ENCODE measurements at places on chromosomes 16 and 17.

- no peak for ATAC-seq
Measured at GRCh38 chr16:23055481-23055880, 93.8 kb downstream of the USP31 start.

GRCh38 chr17:16443511-16444257 lies 28.3 kb downstream of the TRPV2 start:
- no peak for ATAC-seq

- ATAC-seq: no peak
Measured at GRCh38 chr17:63931981-63932561, at the start of gene CD79B. CD79B (minus strand) TSS chr17:63932331; CDS start chr17:63932261, 70 bp downstream.

DNA sequence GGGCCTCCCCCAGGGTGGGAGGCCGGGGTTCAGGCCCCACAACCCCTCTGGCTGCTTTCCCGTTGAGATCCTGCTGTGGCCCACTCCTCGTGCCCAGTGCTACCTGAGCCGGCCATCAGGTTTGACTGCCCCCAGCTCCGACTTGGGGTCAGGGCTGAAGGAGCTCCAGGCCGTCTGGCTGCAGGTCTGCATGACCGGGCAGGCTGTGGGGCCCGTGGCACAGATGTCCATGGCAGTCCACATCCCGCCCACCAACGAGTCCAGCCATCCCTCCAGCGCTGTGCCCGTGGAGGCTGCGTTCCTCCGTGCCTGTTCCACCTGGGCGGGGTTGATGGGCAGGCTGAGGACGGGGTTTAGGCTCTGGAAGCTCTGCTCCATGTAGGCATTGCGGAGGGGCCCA lies 362.2 kb downstream of the XYLT1 start:
- ATAC-seq: no peak

DNA sequence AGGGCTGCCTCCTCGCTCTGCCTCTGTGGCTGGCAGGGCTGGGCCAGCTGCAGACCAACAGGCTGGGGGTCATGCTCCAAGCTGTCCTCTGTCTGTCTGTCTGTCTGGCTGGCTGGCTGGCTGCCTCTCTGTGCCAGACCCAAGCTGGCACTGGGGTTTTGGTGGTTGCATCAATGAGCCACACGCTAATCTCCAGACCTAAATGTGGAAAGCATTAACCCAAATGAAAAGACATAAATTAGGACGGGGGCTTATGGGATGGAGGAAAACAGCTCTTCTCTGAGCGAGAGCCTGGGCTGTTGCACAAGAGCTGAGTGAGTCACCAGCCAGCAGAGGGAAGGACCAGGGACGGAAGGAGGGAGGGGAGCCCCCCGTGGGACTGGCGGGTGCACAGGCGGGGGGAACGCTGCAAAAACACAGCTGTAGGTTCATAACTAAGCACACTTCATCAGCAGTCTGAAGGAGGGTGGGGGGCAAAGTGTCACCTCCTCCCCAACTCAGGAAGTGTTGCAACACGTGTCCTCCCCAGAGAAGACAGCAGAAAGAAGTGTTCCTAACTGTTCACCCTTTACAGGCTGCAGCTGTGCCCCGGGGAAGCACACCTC lies 83.4 kb downstream of the GAS7 start:
- ATAC-seq: peak; percentile 94

- peak; percentile 2 for ATAC-seq
Measured at GRCh38 chr16:29804455-29805231, 1.7 kb upstream of the MAZ start.

GRCh38 chr16:84177741-84178073 lies 9.2 kb downstream of the TAF1C start:
- peak; percentile 47 for ATAC-seq

- no peak for ATAC-seq
Measured at GRCh38 chr17:31488982-31489294, 97.5 kb downstream of the RAB11FIP4 start.

- peak; percentile 23 for ATAC-seq
Measured at GRCh38 chr17:40442392-40443195, 656 bp upstream of the IGFBP4 start.

DNA sequence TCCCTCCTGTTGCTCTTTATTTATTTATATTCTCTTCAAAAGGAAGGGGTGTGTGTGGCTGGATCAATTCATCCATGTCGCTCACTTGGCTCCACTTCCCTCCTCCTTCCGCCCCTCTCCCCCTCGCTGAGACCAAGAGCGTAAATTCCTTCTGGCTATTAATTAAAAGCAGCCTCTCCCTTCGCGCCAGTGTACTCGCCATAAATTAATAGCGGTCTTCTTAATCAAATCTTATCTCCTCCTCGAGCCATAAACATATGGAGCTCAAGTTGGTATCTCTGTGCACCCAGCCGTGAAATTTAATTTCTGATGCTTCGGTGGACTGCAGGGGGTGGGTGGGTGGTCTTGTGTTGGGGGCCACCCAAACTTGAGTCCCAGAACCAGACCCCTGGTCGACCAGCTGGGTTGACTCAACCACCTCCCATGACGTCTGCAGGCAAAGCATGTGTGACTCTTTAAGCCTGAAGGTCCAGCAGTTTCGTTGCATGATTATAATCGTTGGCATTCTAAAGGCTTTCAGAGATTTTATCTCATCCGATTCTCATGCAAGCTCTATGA lies 57.9 kb downstream of the SDK2 start:
- ATAC-seq: no peak

GRCh38 chr16:55492756-55493380 lies 13.9 kb downstream of the MMP2 start:
- ATAC-seq: no peak

DNA sequence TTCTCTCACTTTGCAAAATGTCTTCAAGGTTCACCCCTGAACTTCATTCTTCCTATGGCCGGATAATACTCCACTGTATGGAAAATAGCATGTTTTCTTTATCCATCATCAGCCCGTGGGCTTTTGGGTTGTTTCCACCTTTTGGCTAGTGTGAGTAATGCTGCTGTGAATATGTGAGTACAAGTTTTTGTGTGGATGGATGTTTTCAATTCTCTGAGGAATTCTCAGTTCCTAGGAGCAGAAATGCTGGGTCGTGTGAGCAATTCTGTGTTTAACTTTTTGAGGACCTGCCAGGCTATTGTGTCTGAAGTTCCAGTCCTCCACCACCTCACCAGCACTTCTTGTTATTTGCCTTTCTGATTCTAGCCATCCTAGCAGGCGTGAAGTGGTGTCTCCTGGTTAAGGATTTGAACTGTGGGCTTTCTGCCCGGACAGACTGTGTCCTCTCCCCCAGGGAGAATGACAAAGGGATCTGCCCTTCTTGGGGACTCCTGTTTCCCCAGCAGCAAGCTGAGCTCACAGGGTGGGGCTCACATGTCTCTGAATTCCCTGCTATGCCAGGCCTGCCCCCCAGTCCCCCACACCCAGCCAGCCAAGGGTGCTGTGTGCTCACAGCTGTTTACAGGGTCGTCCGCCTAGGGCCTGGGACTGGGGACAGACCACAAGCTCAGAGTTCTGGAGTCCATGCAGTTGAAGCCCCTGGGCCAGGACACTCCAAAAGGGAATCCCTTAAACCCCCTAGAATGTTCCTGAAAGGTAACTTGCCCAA lies 92.2 kb upstream of the CIBAR2 start:
- no peak for ATAC-seq

DNA sequence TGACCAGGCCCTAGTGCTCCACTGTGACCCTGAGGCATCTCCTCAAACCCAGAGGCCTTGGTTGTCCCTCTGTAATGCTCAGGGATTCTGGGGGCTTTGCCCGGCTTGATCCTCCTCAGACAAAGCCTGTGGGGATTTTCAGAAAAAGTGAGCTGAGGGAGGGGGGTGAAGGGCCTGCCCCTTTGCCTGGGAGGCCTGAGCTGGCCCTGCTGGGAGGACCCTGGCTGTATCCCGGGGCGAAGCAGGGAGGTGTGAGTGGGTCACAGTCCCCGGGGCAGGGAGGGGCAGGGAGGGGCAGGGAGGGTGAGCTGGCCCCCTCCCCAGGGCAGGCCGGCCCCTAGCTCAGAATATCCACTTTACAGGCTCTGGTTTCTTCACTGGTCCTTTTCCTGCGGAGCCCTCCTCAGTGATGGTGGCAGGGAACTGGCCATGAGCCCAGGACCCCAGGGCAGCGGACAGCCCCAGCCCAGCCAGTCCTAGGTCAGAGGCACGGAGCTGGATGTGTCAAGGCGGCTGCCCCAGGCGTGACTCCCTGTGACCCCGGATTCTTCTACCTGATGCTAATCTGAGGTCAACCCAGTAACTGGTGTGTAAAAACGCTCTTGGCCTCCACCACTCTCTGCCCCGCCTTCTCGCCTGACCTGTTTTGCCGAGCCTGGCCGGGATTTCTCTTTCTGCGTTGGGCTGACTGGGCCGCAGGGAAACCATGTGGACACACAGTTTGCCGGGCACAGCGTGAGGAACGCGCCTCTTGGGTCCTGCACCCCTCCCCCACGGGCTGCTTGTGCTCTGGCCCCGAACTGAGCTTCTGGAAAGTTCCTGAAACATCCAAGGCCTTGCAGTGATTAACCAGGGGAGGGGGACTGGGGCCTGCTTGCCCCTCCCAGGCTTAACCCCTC lies 5.8 kb upstream of the FASN start:
- ATAC-seq: peak; percentile 67

DNA sequence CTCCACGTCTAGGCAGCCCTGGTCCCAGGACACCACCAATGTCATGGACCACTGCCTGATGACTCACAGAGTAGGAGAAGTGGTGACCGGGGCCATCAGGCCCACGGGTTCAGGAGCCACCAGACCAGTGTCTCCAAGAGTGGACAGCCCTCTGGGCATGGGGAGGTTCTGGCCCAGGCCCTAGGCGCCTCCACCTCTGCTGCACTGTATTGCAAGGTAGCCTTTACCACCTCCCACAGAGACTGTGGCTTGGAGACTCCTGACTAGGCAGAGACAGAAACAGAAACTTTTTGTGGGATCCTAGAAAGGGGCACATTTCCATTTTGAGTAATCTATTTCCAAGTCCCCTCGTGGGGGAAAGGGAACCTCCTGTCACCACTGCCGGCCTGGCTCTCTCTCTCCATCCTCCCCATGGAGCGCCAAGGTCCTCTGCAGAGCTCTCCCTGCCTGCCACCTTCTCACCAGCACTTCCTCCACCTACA lies 2.9 kb downstream of the CDIP1 start:
- no peak for ATAC-seq

GRCh38 chr17:6241996-6242395 lies 171.8 kb downstream of the WSCD1 start:
- ATAC-seq: no peak

DNA sequence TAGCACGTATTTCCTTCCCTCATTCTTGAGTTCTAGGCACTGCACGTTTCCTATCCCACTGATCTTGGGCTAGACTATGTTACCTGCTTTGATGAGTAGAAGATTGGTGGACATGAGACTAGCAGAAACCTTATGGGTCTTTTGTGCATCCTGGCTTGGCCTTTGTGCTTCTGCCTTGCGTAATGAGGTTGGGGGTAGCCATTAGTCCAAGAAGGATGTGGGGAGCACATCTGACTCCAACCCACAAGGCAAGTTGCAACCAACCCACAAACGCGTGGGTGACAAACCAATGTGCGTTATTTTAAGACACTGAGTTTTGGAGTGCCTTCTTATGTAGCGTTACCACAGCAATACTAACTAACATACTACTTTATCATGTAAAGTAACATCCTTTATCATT lies 180.4 kb upstream of the IRX5 start:
- no peak for ATAC-seq

DNA sequence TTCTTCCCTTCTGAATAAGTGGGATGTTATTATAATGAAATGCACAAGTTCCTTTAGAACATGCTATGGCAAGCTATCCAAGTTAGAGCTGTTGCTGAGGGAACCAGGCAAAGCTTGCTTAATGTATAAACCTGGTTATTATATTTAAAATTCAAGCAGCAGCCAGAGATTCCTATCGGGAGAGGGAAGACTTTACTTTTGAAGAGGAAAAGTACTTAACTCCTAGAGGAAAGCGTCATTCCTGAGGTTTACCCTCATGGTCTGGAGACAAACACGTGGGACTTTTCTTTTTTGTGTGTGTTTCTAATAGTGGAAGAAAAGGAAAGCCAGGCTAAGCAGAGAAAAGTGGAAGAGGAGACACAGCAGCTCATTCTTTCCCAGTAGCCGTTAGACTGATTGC lies 39.9 kb upstream of the MYH10 start:
- ATAC-seq: no peak

DNA sequence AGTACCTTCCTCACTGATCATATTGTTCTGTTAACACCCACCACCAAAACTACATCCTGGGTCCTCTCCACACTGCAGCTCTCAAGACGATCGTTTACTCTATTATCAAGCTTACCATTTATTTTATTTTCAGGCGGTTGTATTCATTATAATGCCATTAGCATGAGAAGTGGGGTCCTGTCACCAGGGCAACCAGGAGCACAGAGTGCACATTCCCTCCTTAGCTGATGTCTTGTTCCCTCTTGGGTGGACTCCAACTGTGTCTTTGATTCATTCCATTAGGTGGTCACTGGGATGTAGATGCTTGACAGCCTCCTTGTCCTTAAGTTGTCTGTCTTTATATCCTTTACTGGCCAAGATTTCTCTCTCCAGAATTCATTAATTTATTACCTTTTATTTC lies 965.9 kb upstream of the EEF2KMT start:
- ATAC-seq: no peak

DNA sequence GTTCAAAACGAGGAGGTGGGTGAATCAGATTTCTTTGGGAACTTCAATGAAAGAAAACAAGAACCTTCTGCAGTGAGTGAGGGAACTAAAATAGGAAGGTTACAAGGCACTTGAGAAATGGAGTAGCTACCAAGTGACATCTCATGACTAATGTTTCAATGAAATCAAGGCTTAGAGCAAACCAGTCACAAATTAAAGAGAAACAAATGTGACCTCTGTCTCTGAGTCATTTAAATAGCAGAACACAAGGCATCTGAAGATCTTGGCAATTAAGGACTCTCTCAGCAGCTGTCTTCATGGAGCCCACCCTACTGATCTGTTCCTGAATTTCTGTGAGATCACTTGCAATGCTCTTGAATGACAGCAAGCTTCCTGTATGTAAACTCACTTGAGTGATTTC lies 109.5 kb downstream of the CDH11 start:
- ATAC-seq: no peak

DNA sequence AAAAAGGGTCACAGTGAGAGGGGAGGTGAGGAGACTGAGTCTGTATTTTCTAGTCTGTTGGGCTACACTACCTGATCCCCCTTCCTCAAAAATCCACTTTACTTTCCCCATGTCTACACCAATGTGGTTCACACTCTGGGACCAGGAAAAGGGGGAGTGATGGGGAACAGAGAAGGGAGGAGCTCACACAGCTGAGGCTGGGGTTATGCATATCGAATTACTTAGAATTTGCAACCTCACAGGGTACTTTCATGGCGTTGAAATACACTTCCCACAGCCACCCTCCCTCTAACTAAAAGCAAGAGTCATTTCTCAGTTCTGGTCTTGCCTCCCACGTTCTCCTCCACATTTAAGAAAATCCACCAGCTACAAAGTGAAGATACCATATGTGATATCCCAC lies 14.1 kb downstream of the MAPT start:
- ATAC-seq: no peak
